ENCODE measurements at places on chromosomes 2 and 18.
A peak's percentile ranks its signal among the peaks of the same experiment; 100 is the strongest.

GRCh38 chr18:26656431-26656943 is 108.1 kb upstream of the KCTD1 start:
- no peak for DNase-seq

DNA sequence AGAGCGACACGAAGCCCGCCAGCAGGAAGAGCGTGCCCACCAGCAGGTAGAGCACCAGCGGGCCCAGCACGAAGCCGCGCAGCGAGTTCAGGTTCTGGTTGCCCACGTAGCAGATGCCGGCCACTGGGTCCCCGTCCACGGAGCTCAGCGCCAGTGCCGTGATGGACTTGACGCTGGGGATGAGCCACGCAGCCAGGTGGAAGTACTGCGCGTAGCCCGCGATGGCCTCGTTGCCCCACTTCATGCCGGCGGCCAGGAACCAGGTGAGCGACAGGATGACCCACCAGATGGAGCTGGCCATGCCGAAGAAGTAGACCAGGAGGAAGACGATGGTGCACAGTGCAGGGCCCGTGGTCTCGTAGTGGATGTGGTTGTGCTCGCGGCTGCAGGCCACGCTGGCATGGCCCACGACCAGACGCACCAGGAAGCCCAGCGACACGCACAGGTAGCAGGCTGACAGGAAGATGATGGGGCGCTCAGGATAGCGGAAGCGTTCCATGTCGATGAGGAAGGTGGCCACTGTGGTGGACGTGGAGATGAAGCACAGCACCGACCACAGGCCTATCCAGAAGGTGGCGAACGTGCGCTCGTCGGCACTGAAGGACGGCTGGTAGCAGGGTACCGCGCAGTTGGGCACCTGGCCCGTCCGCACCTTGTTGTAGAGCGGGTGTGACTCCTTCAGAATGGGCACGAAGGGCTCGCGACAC is 2.1 kb downstream of the FZD5 start:
- peak; percentile 6 for DNase-seq

- no peak for DNase-seq
Observed at GRCh38 chr2:5467178-5467905, 224.8 kb upstream of the SOX11 start.

DNA sequence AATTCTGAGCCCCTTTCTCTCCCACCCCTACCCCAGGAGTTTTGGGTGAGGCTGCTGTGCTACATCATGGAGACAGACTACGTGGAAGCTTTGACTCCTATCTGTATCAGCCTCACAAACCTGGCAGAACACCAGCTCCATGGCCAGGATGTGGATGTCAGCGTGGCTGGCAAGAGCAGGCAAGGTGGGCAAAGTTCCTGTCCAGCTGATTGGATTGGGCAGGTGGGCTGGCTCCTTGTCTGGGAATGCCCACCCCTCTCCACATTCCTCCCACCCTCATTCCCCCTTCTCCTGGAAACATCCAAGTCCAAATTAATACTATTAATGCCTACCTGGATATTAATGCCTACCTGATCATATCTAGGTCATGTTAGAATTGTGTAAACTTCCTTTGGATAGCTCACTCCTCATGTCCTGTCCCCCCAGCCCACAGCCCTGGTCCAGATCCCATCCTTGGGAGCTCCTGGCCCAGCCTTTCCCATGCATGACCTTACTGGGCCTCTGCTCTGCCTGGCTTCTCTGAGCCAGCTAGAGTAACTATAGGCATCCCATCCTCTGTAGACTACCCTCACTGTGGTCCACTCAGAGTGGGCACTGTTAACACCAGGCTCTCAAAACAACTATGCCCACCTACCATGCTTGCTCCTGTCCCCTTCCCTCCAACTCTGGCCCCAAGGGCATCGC is 24.1 kb downstream of the MROH2A start:
- no peak for DNase-seq

GRCh38 chr2:213475433-213475832 is 191.2 kb downstream of the SPAG16 start:
- no peak for DNase-seq

DNA sequence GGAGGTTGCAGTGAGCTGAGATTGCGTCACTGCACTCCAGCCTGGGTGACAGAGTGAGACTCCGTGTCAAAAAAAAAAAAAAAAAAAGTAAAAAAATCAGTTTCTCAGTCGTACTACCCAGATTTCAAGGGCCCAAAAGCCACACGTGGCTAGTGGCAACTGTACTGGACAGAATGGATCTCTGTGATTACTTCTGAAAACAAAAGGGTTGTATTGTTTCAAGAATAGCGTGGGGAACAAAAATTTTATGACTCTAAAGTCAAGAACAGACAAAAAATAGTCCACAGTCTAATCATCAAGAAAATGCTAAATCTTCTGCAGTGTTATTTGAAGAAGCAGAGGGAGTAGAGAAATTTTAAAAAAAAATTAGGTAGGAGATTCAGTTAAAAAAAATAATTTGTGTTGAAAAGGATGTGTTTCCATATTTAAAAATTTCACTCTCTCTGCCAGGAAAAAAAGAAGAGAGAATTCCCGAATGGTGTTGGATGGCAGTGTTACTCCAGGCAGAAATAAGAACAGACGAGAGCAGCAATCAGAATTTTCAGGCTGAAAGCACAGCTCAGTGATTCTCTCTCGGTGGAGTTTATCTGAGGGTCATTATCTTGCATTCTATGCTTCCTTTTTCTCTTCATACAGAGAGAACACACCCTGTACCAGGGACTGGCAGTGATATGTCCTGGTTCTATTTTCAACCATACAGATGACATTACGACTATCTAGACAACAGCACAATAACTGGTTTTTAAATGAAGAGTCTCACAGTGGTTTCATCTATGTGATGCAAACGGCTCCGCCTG is 61.8 kb downstream of the CABYR start:
- no peak for DNase-seq

DNA sequence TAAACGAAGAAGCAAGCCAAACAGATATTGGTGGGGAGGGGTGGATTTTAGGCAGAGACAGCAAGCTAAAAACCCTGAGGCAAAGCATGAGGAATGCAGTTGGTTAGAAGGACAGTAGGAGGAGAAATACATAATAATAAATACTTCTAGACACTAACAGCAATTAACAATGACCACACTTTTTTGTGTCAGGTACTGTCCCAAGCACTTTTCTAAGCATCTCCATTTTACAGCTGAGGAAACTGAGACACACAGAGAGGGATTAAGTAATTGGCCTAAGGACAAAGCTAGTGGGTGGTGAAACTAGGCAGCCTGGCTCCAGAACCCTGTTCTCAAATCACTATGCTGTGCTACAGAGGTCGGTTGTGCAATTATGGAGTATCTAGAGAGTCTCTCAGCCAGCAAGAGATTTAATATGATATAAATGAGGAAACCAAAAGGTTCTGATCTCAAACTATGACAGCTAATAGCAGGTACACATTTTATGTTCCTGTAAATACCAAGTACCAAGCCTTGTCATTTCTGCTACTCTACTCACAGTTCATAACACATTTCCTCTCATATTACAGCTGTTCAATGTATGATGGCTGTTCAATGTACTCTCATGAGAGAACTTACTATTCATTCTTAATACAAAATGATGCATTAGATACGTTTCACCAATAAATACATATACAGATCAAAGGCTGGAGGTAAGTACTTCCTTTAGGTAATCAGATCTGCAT is 5.3 kb downstream of the MAP4K3 start:
- DNase-seq: no peak

- DNase-seq: peak; percentile 8
Observed at GRCh38 chr18:49447810-49448745, 12.4 kb downstream of the DYM start.

DNA sequence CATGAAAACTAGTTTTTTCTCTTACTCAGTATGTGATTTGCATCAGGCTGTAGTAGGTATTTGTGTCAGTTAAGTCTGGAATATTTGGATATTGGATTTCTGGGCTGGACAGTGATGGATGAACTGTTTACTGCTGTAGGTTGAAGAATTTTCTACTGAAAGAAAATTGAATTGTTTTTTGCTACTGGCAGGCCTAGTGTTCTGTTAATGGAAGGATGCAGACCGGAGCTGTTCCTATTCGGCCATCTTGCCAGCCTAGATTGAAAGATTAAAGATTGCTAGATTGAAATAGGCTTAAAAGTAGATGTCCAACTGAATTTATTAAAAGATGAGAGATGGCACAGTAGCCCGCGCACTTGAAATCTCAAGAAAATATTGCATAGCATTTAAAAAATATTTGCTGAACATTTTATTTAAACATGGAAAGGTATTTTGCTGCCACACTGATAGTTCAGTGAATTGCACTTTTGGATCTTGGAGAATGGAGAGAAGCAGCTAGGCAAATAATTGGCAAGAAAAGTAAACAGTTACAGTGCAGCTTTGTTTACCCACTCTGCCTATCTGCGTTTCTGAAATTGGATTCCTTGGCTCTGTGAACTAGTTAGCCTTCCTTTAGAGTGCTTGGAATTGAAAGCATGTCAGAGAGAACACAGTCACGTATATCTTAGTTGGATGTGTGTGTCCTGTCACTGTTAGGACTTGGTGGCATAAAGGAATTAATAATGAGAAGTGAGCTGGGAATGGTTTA is 54.1 kb downstream of the EPB41L5 start:
- no peak for DNase-seq

- no peak for DNase-seq
Observed at GRCh38 chr2:199862788-199863187, 11.8 kb upstream of the FTCDNL1 start.

DNA sequence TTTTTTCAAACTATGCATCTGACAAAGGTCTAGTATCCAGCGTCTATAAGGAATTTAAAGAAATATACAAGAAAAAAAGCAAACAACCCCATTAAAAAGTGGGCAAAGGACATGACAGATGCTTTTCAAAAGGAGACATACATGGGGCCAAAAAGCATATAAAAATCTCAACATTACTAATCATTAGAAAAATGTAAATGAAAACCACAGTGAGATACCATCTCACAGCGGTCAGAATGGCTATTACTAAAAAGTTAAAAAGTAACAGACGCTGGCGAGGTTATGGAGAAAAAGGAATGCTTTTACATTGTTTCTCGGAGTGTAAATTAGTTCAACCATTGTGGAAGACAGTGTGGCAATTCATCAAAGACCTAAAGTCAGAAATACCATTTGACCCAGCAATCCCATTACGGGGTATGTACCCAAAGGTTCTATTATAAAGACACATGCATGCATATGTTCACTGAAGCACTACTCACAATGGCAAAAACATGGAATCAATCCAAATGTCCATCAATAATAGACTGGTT is 643.1 kb upstream of the LRRTM1 start:
- DNase-seq: no peak

GRCh38 chr2:232901736-232902578 is 31.9 kb downstream of the SNORC start:
- peak; percentile 31 for DNase-seq

DNA sequence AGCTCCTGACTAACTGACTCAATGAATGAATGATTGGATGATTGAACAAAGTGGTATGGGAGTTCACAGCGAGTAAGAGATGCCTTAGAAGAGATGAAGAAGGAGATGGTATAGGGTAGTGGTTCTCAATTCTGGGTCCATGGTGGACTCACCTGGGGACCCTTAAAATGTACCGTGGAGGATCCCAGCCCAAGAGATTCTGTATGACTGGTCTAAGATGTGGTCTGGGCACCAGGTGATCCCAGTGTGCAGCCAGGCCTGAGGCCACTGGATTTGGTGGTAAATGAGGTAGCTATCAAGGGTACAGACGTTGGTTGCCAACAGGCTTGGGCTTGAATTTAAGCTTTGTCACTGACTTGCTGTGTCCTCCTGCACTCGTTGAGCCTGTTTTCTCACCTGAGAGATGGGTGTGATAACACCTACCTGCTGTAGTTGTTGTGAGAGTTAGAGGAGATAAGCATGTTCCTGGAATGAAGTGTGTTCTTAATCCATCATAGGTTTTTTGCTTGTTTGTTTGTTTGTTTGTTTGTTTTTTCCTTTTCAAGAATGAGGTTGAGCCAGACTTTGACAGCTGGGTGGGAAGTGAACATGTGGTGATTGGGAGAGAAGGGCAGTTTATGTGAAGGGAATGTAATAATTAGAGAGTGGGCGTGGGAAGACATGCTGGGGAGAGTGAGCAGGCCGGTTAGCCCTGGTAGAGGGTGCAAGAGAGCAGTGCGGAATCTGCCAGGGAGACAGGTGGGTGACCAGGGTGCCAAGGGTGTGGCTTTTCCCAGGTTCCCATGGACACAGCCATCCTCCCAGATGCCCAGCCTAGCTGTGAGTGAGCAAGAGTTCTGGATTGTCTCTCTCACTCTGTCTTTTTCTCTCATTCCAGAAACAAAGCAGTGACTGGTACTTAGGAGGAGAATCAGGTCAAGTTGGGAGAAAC is 31.4 kb upstream of the IL1B start:
- no peak for DNase-seq

GRCh38 chr2:17709897-17710296 is 43.7 kb downstream of the SMC6 start:
- no peak for DNase-seq

DNA sequence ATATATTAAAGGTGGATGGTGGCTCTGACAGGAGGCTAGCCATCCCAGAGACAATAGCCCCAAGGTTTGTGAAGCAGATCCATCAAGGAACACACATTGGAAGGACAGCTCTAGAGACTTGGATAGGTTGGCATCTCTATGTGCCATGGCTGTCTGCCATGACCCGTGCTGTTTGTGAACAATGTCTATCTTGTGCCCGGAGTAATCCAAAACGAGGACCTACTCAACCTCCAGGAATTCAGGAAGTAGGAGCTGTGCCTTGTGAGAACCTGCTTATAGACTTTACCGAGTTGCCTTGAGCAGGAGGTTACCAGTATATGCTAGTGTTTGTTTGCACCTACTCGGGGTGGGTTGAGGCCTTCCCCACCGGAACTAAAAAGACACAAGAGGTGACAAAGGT is 43.1 kb upstream of the SELENOI start:
- no peak for DNase-seq

- DNase-seq: no peak
Observed at GRCh38 chr2:107001062-107001461, 115.1 kb upstream of the ST6GAL2 start.

GRCh38 chr2:1641523-1641922 is 102.8 kb downstream of the PXDN start:
- no peak for DNase-seq

DNA sequence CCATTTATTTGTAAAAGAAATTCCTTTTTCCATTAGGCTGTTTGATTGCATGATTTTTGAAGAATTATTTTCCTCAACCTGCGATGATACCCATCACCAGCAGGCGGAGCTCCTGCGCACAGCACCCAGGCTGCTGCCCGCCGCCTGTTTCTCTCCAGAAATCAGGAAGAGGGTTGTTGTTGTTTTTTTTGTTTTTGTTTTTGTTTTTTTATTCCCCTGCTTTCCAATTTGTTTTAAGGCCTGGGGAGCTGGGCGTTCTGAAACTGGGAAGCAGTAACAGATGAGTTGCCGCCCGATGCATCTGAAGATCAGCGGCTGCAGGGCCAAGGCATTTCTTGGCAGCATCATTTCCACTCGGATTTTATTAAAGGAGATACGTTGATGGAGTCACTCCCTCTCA is 132.1 kb downstream of the MBP start:
- peak; percentile 51 for DNase-seq

GRCh38 chr2:209389171-209389618 is 34.7 kb upstream of the MAP2 start:
- DNase-seq: no peak

- no peak for DNase-seq
Observed at GRCh38 chr2:23547725-23548124, 162.7 kb downstream of the KLHL29 start.

GRCh38 chr2:236665101-236665500 is 95.5 kb downstream of the ACKR3 start:
- DNase-seq: no peak

Data from stimulated activated CD4-positive, alpha-beta T cell treated with anti-CD3 and anti-CD28 coated beads, Interleukin-12 subunit alpha, Interleukin-12 subunit beta, amount 100 ng/mL, for 4 hours (primary cell).